Stimulated activated naive B cell treated with anti-CD40 and anti-IgM and Interleukin-4, amounts not matched to agents 10 μg/mL and 1 μg/mL and 100 μg/mL, for 72 hours (primary cell): ENCODE measurements at places on chromosomes 5 and 9.

DNA sequence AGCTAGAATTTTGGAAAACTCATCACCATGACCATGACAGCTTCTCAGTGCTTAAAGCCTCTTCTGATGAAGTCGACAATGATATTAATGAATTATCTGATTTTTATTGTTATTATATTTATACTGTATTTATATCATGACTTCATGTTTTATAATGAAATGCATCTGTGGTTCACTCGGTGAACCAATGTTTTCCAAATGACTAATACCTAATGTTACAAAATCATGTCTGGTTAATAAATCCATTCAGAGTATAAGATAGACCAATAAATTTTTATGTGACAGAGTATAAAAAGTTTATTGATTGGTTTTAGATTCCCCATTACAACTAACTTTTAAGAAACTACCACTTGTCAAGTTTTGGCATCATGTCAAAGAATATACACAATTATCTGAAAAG is 416.5 kb downstream of the MLLT3 start:
- H3K27ac ChIP-seq: no peak overlapping the region
- H3K4me3 ChIP-seq: no peak overlapping the region
- peaks cover 4% of the 10 kb centered on the region for H3K4me1 ChIP-seq

DNA sequence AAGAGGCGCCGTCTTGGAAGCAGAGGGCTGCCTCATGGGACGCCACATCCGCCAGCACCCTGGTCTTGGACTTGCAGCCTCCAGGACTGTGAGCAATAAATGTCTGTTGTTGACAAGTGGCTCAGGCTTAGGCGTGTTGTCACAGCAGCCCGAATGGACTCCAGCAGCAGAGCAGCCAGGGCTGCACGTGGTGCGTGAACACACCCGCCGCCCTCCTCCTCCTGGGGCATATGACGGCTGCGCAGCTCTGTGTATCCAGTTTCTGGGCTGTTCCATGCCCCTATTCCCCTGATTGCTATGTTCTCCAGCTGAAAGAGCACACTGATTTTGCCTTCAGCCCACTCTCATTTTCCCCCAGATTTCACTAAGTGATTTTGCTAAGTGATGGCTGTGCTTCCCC is 36.0 kb upstream of the CLPTM1L start:
- DNase-seq: no peak
- H3K27me3 ChIP-seq: no peaks in the 10 kb centered on the region
- H3K36me3 ChIP-seq: no peaks in the 10 kb centered on the region
- H3K27ac ChIP-seq: no peak overlapping the region
- H3K4me1 ChIP-seq: peaks cover 16% of the 10 kb centered on the region

GRCh38 chr5:146529984-146530383 is 14.0 kb upstream of the GPR151 start:
- H3K27ac ChIP-seq: no peak overlapping the region
- peak; percentile 2 for DNase-seq
- no peak overlapping the region for H3K4me3 ChIP-seq
- no peaks in the 10 kb centered on the region for H3K36me3 ChIP-seq
- peaks cover 4% of the 10 kb centered on the region for H3K27me3 ChIP-seq
- H3K4me1 ChIP-seq: peaks cover 5% of the 10 kb centered on the region

- no peaks in the 10 kb centered on the region for H3K27me3 ChIP-seq
- no peak overlapping the region for H3K27ac ChIP-seq
- H3K4me1 ChIP-seq: no peaks in the 10 kb centered on the region
- H3K4me3 ChIP-seq: no peak overlapping the region
Observed at GRCh38 chr5:17000291-17000939, 64.3 kb upstream of the MYO10 start.

DNA sequence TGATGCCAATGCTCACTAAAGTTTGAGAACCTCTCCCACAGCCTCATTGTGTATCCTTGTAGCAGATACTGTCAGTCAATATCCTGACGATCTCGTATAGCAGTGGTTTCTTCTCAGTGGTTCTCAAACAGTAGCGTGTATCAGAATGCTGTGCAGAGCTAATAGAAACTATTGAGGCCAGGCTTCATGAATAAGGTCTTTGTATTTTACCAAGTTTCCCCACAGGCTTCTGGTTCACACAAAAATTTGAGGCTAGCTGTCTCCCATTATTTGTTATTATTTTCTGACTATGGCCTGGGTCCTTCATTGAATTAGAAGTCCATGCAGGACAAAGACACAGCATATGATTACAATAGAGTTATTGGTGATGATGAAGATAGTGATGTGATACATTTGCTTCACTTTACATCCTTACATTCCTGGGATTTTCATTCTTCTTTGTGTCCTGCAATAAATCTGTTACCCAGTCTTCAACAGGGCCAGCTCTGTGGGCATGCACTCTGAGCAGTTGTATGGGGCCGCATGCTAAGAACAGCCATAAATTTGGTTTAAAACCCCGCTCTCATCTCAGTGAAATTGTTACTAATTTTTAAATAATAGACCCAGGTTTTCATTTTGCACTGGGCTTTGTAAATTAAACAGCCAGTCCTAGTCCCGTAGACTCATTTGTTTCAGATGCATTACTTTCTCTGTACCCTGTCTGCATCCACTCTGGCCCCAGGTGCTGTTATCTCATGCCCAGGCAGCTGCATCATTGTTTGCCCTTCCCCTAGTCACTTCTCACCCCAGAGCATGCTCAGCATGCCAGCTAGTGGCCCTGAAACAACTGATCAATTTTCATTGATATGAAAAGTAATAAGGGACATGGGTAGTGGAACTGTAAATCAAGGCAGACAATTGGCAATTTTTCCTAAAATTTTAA is 199.9 kb upstream of the PIK3R1 start:
- peaks cover 6% of the 10 kb centered on the region for H3K4me1 ChIP-seq
- H3K27me3 ChIP-seq: no peaks in the 10 kb centered on the region
- H3K27ac ChIP-seq: no peak overlapping the region
- no peak for DNase-seq

GRCh38 chr9:108478431-108479332 is 377.1 kb downstream of the ACTL7B start:
- H3K4me1 ChIP-seq: no peaks in the 10 kb centered on the region
- no peaks in the 10 kb centered on the region for H3K36me3 ChIP-seq
- no peaks in the 10 kb centered on the region for H3K27me3 ChIP-seq
- DNase-seq: no peak
- H3K27ac ChIP-seq: no peak overlapping the region

GRCh38 chr5:172091956-172092732 is 85.7 kb upstream of the FBXW11 start:
- peak overlapping the region; percentile 47 for H3K27ac ChIP-seq
- no peaks in the 10 kb centered on the region for H3K27me3 ChIP-seq
- peaks cover 37% of the 10 kb centered on the region for H3K36me3 ChIP-seq
- no peak for DNase-seq
- H3K4me1 ChIP-seq: peaks cover 9% of the 10 kb centered on the region
- no peak overlapping the region for H3K4me3 ChIP-seq
